Fibroblast of skin of left biceps (primary cell): ENCODE measurements at places on chromosomes 3 and 15.

DNA sequence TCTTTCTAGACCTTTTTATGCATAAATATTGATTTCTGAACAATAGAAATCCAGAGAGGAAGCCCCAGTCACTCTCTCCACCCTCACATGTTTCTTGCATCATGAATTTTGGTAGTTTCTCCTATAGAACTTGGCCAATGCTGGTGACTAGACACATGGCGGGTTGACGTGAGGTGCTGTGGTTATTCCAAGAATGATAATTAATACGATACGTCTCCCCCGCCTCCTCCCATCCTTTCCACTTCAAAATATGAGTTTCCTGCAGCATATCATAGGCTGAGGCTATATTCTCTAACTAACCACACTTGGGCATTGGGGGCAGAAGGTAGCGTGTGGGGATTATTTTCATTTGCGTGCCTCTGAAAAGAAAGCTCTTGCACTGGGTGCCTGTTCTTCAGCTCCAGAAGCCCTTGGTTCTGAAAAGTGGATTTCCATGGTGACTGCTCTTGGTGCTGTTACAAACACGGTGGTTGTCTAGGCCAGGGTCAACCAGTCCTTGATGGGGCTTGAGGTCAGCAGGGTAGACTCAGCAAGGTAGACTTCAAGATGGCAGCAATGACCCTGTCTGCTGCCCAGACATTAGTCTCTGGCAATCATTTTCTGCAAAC is 5.3 kb downstream of the TNFSF10 start:
- DNase-seq = peak; percentile 34

DNA sequence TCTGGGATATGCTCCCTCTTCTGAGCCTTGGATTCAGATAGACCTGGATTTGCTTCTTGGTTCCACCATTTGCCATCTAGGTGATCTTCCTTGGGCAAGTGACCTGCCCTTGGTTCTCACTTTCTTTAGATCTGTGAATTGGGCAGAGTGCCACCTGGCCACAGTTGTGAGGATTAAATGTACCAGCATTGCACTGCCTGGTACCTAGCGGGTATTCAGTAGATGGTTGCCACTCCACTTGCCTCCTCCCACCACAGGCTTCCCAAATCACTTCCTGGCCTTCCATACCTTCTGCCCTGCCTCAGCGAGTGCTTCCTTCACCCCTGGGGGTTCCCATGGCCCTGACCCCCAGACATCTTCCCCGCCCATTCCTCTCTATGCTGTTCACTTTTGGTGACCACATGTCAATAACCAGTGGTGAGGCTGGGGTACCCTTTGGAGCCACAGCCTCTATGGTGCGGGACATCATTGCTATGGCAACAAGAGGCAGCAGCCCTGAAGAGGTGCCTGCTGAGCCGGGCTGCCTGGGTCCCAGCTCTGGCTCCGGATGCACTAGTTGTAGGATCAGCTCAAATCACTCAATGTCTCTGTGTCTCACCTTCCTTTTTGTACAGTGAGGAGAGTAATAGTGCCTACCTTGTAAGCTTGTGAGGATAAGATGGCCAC is 40.5 kb downstream of the CMTM7 start:
- DNase-seq = no peak

DNA sequence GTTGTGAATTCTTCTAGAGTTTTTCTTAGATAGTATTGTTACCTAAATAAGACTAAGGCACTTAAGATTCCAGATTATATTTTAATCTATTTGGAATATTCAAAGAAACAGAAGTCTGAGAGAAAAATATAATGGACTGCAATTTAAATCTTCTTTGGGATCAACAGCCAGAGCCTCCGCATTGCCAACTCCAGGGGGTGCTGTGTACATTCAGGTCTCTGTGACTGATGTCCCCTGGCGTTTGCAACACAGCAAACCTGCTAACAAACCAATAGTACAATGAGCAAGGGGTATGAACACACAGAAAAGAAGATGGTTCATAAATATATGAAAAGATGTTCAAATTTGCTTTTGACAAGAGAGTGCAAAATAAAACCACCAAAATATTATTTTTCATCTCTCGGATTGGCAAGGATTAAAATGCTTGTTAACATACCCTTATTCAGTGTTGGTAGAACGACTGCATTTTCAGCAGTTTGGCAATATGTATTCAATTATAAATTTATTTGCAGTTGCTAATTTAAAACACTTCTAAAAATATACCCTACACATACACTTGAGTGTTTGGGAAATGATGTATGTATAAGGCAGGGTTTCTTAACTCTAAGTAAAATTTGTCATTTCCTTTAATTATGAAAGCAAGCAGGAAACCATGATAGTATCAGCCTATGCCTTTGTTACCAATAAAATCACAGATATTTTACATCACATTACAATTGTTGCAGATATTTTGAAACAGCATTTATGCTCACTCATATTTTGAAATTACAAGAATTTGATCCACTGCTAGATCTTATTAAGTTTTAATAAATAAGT is 16.1 kb upstream of the TM4SF1 start:
- no peak for DNase-seq

DNA sequence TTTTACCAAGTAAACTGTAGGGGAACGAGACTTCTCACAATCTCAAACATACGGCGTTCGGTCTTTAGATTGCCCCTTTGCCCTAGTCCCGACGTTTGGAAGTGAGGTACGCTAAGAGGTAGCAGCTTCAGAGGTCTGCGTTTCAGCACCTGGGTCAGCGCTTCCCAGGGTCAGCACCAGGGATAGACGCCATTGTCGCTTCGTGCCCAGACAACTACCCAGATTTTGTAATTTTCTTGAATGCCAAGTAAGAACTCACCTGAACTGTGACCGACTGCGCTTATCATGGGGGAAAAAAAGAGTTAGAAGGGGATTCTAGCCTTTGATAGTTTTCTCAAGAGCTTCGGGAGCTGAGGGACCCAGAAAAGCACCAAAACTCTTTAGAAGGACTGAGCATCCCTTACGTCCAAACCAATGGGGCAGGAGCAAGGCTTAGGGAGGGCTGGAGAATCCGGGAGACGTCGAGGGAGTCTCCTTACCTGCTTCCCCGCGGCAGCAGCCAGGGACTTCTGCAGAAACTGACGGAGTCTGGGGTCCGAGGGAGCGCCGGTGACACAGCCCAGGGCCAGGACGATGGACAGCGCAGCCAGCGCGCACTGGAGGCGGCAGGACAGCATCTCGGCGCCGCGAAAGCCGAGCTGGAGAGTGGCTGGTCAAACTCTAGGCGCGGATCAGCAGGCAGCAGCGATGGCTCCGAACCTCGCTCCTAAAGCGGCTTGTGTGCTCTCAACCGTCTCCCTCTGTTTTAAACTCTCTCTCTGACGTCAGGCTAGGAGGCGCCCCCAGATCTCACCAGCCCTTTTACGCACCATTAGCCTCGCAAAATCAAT is at the start of gene SST:
TSS of gene SST (minus strand) at position 720 of the 830 bp plus-strand sequence. CDS start at position 617, 103 bp downstream.
- peak; percentile 3 for DNase-seq

- DNase-seq = no peak
These were observed 103.6 kb downstream of the TGFBR2 start for GRCh38 chr3:30710017-30710416.

DNA sequence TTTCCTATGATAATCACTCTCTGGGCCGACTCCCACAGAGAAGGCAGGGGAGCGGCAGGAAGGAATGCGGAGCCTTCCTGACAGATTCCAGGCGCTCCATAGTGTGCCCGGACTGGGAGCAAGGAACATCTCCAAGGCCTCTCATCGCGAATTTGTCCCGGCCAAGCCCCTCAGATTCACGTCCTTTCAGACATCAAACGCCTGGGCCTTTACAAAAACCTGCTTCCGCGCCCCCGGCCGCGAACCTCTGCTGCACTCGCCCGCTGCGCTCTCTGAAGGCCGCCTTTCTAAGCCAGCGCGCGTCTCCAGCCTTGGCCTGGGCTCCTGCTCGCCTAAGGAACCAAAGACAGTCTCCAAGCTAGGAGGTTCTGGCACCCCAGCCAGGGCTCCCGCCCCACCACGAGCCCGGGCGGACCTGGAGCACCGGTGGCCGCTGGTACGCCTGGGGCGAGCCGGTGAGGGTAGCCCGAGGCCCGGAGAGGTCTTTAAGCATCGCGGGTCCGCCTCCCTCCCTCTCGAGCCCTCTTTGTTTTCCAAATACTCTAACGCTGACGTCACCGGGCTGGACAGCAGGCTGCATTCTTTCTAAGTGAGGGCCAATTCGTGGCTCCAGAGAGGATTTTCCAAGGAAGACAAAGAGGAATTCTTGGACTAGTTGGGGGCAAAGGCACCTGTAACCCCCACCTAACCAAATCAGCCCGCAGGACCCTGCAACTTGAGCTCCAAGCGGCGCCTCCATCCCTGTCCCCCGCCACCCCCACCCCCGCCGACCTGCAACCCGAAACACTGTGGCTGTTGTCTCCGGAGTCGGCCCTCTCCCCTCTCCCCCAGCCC is 759 bp downstream of the AMOTL2 start:
- peak; percentile 75 for DNase-seq

GRCh38 chr3:41213588-41213987 is 14.3 kb downstream of the CTNNB1 start:
- no peak for DNase-seq

DNA sequence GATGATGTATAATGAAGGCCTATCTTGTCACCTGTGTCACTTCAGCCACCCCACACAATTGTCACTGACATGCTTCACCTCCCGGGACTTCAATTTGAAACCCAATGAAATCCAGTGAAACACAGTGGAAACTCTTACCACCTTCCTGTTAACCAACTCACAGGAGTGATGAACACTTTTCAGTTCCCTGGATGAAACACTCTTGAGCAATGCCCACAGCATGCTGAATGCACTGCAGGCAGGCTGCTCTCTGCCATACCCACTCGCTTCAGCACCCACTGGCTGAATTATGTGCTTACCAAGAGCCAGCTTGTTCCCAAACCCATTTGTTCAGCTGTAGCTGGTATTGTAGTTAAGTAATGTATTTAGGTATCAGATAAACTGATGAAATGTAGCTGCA is 47.0 kb downstream of the MAP2K1 start:
- DNase-seq = no peak

- no peak for DNase-seq
These were observed 88.6 kb upstream of the COL6A5 start for GRCh38 chr3:130256821-130257340.

- DNase-seq = no peak
These were observed 384.8 kb upstream of the SEMA6D start for GRCh38 chr15:47332481-47332880.

- no peak for DNase-seq
These were observed 462.0 kb downstream of the GBE1 start for GRCh38 chr3:81299481-81299880.

DNA sequence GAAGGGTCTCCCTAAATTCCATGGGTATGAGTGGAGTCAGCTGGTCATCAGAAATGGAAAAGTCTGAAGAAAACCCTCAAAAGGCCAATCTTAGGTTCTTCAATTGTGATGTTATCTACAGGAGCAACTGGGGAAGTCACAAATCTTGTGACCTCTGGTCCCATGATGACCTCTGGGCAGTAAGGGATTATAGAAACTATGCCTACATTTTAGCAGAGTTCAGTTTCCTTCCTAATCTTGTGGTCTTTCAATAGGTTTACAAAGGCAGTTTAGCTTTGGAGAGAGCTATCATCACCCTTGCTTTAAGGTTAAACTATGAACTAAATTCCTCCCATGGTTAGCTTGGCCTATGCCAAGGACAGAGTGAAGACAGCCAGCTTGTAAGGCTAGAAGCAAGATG is 225.1 kb downstream of the DPH6 start:
- no peak for DNase-seq

- DNase-seq = no peak
These were observed 87.0 kb upstream of the KCNAB1 start for GRCh38 chr3:156033428-156033827.

- DNase-seq = no peak
These were observed 129.8 kb downstream of the NSMCE3 start for GRCh38 chr15:29139540-29140459.

- no peak for DNase-seq
These were observed 20.6 kb downstream of the CDCP1 start for GRCh38 chr3:45125550-45126026.

DNA sequence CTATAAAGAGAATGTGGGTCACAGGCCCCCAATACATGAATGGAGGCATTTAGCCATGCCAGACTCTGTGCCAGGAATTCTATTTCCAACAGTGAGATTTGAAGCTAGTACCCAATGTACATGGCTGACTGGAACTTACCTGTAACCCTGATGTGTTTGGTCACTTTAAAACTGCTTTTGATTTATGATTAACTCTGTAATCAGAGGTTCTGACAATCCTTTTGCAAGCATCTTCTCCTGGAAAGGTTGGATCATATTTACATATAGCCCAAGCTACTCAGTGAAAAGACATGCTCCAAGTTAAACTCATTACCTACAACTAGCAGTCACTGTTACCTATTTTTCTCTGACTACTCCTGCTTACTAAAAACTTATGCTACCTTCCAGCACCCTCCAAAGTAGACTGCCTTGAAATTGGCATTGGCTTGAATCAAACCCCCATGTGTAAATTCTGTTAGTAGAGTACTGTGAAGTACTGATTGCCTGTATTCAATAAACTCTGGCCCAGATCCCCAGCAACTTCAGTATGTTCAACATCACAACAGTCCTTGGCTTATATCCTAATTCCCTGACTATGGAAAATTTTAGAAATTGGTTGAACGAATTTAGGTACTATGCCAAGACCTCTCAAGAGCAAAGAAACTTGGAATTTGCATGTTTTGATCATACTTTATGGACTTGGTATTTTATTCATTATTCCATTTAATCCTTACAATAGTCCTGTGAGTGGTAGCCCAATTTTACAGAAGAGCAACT is 665.6 kb upstream of the NECTIN3 start:
- no peak for DNase-seq

DNA sequence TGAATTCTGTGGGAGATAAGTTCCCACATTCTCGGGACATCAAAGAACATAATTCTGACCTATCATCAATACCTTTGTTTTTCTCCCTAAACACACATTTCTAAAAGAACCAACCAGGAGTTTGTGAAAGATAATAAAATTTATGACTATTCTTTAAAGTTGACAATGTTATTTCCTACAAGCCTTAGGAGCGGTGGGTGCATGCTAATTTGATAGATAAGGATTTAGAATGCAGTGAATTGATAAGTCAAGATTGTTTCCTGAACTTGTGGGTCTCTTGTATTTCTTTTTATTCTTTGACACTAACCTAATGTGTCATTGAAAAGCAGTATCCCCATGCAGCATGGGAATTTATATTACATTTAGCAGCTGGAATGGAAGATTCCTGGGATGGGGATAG is 10.3 kb upstream of the UBE2E2 start:
- no peak for DNase-seq

GRCh38 chr15:91660174-91660649 is 193.3 kb upstream of the SLCO3A1 start:
- no peak for DNase-seq
